ENCODE measurements at places on chromosomes 6 and 20.

- DNase-seq = no peak
Observed at GRCh38 chr20:63267691-63268090, 4.9 kb upstream of the ARFGAP1 start.

- no peak for DNase-seq
Observed at GRCh38 chr6:95328231-95328630, 249.1 kb upstream of the MANEA start.

GRCh38 chr6:108796875-108797274, 51.3 kb upstream of the ARMC2 start:
- DNase-seq = peak; percentile 17

DNA sequence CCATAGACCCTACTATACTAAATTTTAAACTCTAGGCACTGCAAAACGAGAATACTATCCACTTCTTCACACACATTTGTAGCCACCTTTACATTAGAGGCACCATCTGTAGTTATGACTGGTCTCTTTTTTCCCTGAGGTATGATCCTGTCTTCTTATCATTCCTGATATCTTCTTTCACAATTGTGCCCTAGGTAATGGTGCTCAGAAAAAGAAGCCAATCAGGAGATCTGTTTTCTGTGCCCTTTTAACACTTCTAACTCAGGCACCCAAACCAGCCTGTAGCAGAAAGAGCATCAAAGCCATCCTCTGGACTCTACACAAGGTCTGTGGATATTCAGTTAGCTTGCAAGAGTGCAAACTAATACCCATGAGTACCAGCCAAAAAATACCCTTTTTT, 149.7 kb upstream of the SGK1 start:
- DNase-seq = no peak

- DNase-seq = no peak
Observed at GRCh38 chr6:11636121-11636520, 98.6 kb downstream of the TMEM170B start.

GRCh38 chr6:138503881-138504680, 4.8 kb upstream of the NHSL1 start:
- no peak for DNase-seq

DNA sequence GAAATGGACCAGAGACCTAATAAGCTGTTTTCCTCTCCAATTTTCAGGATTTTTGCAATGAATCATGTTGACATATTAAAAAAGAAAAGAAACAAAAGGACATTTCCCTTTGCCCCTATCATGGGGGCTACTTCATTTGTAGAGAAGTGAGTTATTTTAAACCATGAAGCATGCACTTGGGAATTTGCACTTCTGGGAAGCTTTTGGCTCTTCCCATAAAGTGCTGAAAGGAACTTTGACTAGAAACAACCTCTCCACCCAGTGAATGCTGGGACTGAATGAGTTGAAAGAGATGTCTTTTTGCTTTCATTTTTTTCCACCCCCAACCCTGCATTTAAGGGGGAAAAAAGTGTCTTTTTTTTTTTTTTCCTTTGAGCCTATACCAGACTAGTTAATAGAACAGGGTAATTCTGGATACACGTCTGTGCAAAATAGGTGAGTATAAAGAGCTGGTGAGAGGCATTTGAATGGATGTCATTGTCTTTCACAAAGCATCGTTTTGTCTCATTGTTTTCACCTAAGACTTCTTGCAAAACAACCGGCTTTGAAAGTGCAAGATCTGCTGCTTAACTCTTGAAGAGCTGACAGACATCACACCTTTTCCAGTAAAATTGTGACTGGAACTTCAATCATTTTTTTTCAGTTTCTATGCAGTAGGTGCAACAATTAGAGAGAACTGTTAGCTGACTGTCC, 138.7 kb upstream of the BACH2 start:
- DNase-seq = no peak

- DNase-seq = no peak
Observed at GRCh38 chr20:3014179-3014578, 29.2 kb upstream of the GNRH2 start.

- DNase-seq = no peak
Observed at GRCh38 chr6:108546079-108547049, 14.4 kb upstream of the FOXO3 start.

GRCh38 chr20:25100914-25101313, 19.0 kb upstream of the VSX1 start:
- DNase-seq = no peak

- DNase-seq = no peak
Observed at GRCh38 chr6:129489215-129489765, 220.7 kb downstream of the ARHGAP18 start.

- DNase-seq = no peak
Observed at GRCh38 chr6:99138445-99138844, 190.7 kb upstream of the FBXL4 start.

- no peak for DNase-seq
Observed at GRCh38 chr6:135962731-135963130, 111.2 kb downstream of the PDE7B start.

DNA sequence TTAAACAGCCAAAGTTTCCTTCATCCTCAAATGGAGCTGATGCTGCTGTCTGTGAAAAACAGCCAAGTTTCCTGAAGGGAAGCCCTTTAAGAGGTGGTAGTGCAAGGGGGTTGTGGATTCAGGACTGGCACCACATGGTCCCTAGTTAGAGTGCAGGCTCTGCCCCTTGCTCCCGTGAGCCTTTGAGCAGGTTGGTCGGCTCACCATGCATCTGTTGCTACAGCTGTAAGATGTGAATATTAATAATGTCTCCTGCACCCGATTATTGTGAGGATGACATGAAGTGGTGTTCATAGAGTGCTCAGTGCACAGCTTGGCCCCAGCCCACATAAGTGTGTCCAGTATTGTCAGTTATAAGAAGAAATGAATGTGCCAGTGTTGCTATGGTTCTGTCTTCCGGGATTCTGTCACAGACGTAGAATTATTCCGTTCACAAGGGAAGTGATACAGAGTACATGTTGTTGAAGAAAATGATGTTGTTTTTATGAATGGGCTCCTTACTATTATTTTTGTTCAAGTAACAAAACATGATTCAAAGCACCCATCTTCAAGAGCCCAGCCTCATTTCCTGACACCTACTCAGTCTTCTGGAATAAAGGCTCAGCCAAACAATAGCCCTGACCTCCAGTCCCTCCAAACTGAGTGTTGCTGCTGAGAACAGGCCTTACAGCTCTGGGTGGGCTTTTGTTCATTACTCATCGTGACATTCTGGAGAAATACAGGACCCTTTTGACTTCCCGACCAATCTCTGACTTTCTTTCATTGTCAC, 2.9 kb upstream of the PKIG start:
- DNase-seq = no peak

GRCh38 chr6:81999270-81999669, 246.8 kb upstream of the TENT5A start:
- DNase-seq = no peak

DNA sequence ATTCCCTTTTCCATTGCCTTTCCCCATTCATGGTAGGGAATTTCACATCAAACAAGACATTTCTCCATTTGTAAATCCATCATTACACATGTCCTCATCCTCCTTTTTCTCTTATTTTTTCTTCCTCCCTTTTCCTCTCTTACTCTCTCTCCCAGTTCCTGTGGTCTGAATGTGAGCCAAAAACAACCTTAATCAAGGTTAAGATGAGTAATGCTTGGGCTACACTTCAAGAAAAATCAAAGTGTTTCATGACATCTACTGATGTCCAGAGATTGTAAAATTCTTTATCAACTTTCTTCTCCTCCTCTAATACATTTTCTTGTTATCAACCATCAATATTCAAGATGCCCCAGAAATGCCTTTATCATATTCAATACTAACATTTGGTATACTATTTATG, 208.0 kb upstream of the PRND start:
- no peak for DNase-seq

DNA sequence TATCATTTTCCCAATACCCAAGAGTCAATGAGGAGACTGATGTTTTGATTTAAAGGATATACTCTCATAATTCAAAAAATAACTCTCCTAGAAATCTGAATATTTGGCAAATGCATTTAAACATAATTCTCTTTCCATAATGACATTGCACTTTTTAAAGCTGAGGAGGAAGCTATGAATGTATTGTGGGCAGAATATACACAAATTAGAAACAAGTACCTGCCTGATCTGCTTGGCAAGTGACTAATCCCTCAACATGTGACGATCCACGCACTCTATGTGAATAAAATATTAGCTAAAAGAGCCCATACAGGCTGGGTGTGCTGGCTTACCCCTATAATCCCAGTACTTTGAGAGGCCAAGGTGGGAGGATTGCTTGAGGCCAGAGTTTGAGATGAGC, 88.3 kb upstream of the CCDC28A start:
- no peak for DNase-seq

DNA sequence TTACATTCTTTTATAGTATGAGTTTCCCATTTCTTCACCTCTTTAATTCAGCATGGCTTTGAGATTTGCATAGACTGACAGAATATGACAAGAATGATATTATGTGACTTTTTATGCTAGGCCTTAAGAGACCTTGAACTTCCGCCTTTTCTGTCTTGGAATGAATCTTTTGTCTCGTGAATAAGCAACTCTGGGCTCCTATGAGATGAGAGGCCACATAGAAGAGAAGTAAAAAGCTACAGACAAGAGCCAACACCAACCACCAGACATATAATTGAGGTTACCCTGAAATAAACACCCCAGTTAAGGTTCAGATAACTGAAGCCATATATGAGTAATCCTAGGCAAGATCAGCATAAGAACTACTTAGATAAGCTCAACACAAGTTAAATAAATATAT, 600.8 kb downstream of the MEI4 start:
- DNase-seq = no peak

DNA sequence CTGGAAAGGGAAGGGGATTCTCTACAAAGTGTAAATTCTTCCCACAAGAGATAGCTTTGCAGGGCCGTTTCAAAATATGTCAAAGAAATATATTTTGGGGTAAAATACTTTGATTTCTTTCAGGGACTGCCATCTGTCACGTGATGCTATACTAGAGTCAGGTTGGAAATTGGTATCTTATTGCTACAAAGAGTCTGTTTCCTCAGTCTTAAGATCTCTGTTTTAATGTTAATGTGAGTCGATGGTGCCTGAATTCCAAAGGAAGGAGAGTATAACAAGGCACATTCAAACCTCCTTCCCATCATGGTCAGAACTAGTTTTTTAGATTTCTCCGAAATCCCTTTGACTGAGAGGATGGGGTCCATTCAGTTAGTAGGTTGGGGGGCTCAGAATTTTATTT, 36.3 kb upstream of the PDE7B start:
- DNase-seq = no peak

- DNase-seq = no peak
Observed at GRCh38 chr6:48912503-48912902, 550.5 kb downstream of the MMUT start.
